ENCODE measurements at places on chromosomes 5 and 9.

DNA sequence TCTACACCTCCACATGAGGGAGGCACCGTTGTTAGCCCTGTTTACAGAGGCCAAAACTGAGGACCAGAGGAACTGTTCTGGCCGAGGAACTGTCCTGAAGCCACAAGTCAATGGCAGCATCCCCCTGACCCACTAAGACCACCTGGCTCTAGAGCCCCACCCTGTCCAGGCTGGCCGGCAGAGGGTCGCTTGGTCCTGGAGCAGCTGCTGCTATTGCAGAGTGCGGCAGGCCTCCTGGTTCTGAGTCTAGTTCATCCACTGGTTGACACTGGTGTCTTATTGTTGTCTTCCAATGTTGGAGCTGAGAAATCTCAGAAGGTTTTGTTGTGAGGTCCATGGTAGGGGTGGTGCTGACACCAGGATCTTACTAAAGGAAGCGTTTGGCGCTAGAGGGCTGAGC, 26.6 kb upstream of the ANGPTL2 start:
- DNase-seq = no peak

DNA sequence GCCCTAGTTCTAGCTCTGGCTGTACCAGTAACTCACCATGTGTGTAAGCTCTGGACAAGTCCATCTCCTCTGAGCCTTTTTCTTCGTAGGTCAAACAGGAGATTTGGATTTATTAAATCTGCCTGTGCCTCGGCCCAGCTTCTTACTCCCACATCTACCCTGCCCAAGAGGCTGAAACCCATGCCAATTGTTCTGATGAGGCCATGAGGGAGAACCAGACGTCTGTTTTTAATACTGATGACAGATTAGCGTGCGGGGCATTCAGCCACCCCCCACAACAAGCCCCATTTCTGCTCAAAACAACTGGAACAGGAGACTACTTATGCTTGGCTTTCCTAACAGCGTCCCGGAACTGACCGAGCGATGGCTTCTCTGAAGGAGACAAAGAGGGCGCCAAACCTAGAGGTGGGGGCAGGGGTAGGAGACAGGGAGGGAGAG, 81.2 kb upstream of the TRIM32 start:
- DNase-seq = no peak

- DNase-seq = no peak
These were observed 1.2 kb downstream of the FBXO10 start for GRCh38 chr9:37575001-37575400.

DNA sequence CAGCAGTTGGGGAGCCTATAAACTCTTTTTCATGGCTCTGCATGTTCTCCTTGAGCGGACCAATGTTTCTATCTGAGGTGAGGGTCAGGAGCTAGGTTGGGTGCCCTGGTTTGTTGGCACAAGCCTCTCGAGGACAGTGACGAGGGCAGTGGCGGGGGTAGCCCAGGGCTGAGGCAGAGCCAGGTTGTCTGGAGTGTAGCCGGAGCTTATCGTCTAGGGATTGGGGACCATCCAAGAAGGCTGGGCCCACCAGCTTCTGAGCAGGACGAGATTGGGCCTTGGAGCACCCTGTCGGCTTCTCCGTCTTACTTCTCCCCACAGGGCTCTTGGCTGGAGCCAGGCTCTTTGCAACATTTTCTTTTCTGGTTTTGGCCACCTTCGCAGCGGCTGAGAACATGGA, 13.2 kb upstream of the CCL21 start:
- DNase-seq = no peak

All from CD4-positive, alpha-beta T cell treated with Interferon gamma for 1 hour (primary cell).